T-helper 1 cell (primary cell): ENCODE measurements at places on chromosomes 2 and 18.

GRCh38 chr18:36697905-36698304, 130.9 kb downstream of the TPGS2 start:
- DNase-seq: no peak

- DNase-seq: no peak
Measured at GRCh38 chr2:228023619-228024018, 152.2 kb downstream of the DAW1 start.

DNA sequence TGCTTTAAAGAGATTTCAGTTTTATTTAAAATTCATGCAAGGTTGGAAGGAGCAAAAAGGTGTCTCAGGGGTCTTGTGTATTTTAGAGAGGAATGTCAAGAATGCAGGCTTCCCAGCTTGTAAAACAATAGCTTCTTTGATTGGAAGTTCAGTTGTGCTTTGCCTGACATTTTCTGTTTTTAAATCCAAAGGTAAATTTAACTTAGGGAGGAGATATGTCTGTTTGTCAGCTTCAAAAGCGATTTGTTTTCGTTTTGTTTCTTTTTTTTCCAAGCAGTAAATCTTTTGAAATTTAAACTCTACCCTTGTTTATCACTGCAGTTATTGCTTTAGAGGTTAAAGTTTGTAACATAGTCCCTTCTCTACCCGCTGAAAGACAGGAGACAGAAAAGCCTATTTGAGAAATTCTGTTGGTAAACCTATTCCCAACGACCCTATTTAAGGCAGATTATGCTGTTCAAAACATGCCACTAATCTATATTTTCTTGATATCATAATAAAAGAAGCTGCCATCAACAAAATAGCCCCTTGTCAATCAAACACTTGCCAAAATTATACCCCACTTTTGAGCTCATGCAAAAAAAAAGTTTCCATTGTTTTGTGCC, 639.6 kb downstream of the IRS1 start:
- DNase-seq: no peak

GRCh38 chr2:45706033-45706432, 54.6 kb downstream of the PRKCE start:
- no peak for DNase-seq

DNA sequence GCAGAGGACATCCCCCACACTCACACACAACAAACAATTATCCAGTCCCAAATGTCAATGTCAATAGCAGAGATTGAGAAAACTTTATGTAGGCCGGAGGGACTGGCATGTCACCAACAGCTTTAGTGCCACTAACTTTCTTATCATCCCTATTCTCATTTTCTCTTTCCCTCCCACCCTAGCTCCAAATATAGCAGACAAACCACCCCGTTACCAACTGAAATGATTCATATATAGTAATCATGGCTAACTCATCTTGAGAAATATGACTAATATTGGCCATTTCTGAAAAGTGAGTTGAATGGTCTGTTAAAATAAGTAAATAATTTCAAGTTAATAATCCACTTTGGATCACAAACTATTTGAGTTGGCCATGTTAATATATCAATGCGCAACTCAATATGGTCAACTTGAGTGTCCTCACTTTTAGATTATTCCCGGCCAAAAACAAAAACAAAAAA, 242.1 kb upstream of the RND3 start:
- DNase-seq: no peak

- DNase-seq: no peak
Measured at GRCh38 chr2:30915486-30915885, 108.2 kb upstream of the CAPN13 start.

- DNase-seq: no peak
Measured at GRCh38 chr2:46915281-46915810, at the start of gene MCFD2. TSS of gene MCFD2 (minus strand) at chr2:46915806. CDS start at chr2:46909171, 6,635 bp downstream.

GRCh38 chr2:60092781-60093180, 460.7 kb downstream of the BCL11A start:
- DNase-seq: no peak

GRCh38 chr2:180694445-180695421, 285.7 kb upstream of the UBE2E3 start:
- no peak for DNase-seq

DNA sequence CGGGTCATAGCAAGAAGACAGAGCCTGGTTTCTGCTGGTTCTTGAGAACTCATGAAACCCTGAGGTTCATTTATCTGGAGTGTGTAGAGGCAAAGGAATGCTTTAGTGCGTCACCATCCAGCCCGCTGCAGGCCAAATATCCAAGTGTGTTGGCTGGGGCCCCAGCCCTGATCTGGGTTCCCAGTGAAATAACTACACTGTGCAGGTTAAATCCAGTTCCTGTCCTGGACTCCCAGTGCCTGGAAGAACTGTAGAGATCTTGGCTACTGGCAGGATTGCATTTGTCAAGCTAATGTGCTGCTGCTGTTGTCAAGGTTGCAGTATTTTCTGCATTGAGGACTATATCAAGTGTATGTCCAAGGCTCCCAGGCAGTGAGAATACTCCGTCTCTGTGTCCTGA, 89.9 kb downstream of the MAPK4 start:
- no peak for DNase-seq

DNA sequence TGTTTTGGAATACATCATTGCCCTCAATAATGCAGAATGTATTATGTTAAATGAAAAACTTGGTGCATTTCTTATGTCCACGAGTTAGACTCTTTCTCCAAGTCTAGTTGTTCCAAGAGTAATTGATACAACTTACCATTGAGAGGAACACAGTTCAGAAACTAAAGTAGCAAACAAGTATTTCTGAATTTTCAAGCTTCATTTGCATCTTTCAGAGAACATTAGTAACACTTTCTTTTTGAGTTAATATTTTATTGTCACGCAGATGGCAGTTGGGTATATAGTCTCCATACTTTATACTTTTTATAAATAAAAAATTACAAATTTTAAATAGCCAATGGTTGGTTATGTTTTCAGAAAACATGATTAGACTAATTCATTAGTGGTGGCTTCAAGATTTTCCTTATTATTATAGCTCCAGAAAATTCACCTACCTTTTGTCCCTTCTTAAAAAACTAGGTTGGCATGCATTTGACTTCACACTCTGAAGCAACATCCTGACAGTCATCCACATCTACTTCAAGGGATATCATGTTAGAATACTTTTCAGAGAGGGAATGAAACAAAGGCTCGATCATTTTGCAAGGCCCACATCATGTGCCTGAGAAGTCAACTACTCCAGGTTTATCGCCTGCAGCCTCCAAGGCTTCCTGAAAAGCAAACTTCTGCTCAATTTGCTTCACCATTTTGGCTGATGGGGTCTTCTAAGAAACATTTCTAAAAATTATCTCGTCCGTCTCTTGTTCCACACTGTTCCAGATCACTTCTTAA, 29.9 kb downstream of the LYPD6B start:
- no peak for DNase-seq

- DNase-seq: no peak
Measured at GRCh38 chr2:20738772-20739171, 71.8 kb downstream of the GDF7 start.
